GM12892 (cell line): ENCODE measurements at places on chromosomes 13 and 19.

GRCh38 chr13:35293579-35294226, 182.8 kb downstream of the MAB21L1 start:
- DNase-seq = no peak

- DNase-seq = no peak
Observed at GRCh38 chr13:77429320-77430142, 102.6 kb upstream of the MYCBP2 start.

DNA sequence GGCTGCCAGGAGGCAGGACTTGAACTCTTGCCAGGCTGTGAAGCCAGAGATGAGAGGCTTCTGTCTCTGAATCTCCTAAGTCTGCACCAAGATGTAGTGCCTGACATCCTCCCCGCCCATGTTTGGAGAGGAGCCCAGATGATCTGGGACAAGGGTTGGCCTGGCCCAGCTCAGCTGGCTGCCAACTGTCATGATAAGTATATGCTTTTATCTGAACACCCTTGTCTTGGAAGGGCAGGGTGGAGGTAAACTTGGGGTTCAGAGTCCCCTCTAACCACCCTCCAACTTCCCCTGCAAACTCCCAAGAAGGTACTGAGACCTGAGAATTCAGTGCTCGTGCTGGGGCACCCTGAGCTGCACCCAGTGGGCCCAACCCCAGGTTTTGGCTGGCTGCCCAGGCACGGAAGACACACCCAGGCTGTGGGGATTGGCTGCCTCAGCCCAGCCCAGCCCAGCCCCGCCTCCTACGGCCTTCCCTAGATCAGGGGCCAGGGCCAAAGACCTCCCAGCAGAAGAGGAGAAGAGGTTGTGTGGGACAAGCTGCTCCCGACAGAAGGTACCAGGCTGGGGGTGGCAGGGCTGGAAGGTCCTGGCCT, at the start of gene CYP4F12:
Gene CYP4F12, plus strand, starts transcription at position 508 of the 596 bp plus-strand sequence. CDS start 443 bp downstream, outside the sequence.
- DNase-seq = no peak

DNA sequence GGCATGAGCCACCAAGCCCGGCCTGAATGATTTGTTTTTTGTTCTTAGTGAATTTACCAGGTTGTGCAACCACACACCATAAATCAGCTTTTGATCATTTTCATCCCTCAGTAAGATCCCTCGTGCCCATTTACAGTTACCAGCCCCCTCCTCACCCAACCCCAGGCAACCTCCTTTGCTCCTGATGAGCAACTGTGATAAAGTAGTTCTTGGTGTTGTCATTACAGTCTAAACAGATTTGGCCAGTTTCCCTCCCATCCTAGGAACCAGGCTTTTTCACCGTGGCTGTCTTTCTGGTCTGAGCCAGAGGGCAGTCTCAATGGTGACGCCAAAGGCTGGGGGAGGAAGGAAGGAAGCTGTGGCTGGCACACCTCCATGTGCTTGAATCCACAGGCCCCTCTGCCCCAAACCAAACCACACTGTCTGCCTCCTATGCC, 61.2 kb upstream of the WDFY2 start:
- no peak for DNase-seq

- no peak for DNase-seq
Observed at GRCh38 chr13:91123456-91124127, 223.9 kb upstream of the MIR17HG start.

- no peak for DNase-seq
Observed at GRCh38 chr13:94247890-94248289, 231.6 kb downstream of the DCT start.

DNA sequence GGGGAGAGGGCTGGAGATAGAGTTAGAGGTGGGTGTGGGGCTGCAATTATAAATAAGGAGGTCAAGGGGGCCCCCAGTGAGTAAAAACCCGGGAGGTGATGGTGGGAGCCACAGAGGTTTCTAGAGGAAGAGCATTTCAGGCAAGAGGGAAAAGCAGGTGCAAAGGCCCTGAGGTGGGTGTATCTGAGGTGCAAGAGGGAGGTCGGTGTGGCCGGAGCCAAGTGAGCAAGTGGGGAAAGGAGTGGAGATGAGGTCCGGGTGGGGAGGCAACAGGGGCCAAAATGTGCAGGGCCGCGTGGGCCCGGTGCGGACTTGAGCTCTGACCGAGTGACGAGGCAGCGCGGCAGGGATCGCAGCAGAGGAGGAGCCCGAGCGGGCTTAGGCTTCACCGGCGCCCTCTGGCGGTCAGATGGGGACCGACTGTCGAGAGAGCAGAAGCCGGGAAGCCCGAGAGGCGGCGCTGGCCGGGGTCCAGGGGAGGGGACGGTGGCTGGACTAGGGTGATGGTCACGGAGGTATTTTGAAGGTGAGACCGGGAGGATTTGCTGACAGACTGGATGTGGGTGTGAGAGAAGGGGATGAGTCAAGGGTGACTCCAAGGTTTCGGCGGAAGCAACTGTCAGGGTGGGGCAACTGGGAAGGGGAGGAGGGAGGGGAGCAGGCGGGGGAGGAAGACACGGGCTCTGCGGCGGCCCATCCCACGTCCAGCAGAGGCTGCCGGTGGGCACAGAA, 17.7 kb upstream of the SPACA4 start:
- DNase-seq = peak; percentile 93

DNA sequence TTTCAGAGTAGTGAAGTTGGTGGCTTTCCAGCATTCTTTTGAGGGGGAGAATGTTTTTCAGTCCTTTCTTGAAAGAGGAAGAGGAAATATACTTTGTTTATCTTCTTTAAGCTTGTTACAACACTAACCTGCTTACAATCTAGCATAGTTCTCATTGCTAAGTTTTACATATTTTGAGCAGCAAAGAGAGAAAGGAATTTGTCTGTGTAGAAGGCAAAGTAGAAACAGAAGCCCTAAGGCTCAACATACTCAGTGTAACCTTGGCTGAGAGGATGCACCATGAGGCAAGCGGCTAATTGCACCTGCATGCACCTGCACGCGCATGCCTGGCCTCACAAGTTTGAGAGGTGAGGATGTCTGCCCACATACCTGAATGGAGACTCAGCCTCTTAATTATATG, 2.2 kb downstream of the FRY start:
- no peak for DNase-seq

DNA sequence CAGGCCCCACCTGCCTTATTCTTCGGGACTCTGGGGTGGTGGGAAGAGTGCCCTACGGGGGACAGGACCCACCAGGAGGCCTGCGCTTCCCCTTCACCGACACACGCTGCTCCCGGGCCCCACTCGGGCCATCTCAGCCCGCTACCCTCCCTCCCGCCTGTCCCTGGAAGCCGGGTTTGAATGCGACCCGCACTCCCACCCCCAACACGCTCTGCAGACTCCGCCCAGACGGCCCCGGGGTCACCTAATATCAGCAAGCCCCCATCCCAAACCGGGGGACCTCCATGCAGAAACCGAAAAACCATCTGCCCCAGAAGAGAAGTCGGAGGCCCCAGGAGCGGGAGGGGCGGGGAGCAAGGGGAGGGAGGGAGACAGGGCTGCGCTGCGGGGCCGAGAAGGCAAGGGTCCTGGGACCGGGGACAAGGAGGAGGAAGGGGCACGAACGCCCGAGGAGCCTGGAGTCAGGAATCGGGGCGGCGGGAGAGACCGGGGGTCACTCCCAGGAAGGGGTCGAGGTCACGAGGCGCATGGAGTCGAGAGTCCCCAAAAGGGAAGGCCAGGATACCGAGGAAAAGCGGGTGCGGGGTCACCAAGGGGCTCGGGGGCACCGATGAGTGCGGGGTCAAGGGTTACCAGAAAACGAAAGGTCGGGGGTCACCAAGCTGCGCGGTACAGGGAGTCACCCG, 766 bp downstream of the SBNO2 start:
- peak; percentile 50 for DNase-seq

DNA sequence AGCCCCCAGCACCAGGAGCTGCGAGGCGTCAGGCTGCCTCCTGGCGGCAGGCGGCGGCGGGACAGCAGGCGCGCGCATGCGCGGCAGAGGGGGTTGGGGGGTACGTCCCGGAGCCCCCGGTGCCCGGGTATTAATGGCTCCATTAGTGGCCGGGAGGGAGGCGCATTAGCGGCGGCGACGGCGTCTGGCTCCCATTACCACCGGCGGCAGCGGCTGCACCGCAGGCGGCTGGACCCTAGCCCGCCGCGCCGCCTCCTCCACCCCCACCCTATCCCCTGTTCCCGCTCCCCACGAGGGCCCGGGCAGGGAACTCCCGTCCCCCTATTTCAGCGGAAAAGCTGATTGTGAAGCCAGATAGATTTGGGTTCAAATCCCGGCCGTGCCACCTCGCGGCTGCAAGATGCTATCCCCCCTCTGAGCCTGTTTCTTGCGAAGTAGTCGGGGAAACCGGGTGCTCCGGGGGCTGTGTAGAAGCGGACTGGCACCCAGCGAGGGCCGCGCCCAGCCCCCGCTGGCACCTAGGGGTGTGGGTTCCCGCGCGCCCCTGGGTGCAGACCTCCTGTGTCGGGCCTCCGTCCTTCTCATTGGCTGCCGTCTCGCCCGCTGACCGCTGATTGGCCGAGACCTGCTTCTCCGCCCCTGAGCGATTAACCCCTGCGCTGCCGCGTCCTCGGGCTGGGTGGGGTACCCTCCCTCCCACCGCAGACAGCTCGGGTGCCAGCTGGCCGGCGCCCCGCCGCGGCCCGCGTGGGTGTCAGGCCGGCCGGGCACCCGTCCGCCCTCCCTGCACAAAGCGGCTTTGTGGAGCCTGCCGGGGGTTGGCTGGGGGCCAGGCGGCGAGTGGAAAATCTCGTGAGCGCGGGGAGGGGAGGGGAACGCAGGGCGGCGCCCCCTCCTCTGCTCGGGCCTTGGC, 11.1 kb downstream of the CIC start:
- peak; percentile 99 for DNase-seq

GRCh38 chr13:109024611-109025010, 395.2 kb downstream of the MYO16 start:
- no peak for DNase-seq

- DNase-seq = no peak
Observed at GRCh38 chr13:59743195-59743594, 420.5 kb downstream of the DIAPH3 start.

DNA sequence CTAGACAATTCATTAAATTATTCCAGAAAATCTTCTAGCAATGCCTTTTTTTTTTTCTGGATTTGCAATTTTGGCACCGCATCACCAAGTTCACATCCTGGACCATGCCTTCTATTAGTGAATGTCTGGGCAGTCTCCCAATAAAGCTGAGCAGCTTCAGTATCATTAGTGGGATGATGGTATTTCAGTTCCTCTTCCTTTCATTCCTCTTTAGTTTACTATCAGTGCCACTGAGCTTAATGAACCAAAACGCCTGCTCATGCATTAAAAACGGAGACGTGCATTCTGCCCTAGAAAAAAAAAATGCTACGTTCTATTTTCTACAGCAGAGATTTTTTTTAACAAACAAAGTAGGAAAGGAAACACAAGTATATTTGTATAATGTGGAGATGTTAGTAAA, 343.0 kb downstream of the PCDH9 start:
- DNase-seq = no peak

DNA sequence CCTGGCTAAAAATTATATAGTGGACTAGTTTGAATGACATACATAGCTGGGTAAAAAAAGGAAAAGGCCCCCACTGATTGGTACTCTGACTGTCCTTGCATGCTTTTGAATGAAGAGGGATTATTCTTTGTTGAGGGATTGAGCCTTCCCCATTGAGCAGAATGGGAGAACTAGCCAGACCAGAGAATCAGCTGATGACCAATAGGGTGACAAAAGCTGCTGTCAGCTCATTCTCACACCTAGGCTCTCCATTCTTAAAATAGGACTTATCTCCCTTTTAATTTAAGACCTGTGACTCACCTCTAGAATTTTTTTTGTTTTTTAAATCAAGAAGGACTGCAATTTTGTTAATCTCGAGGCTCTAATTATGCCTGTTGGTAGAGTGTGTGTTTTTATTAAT, 79.3 kb downstream of the CRYL1 start:
- no peak for DNase-seq

DNA sequence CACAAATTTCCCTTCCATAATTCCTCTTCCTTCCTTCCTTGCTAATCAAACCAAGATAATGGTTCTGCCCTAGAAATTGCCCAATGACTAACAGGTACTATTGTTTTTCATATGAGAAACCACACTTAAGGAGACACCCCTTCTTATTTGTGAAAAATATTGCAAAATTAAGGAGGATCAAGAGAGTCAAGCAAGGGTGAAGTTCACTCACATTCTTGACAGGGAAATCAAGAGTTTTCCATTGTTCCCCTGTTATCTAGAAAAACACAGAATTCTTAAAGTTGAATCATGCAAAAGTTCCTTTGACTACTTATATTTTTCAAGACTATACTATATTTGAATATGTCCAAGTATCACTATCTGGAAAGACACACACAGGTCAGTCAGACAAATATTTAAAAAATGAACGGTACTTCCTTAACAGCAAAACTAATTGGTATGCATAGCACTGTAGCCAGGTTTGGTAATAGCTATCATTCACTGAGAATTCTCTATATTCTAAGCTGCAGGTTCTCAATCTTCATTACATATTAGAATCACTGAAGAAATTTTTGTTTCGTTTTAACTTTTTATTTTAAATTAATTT, 897.2 kb downstream of the DIAPH3 start:
- no peak for DNase-seq

DNA sequence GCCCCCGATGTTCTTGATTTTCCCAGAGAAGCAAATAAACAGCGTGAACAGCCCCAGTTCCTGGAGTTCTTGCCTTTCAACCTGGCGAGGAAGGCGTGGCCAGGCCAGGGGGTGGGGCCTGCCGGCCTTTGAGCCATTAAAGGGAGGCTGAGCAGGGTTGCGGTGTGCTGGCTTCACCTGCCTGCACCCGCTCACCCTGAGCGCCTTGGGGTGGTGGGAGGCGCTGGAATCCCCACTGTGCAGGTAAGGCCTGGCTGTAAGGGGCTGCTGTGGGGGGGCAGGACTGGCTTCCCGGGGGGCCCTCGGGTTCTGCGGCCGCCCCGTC, 2.7 kb upstream of the MISP start:
- DNase-seq = no peak

DNA sequence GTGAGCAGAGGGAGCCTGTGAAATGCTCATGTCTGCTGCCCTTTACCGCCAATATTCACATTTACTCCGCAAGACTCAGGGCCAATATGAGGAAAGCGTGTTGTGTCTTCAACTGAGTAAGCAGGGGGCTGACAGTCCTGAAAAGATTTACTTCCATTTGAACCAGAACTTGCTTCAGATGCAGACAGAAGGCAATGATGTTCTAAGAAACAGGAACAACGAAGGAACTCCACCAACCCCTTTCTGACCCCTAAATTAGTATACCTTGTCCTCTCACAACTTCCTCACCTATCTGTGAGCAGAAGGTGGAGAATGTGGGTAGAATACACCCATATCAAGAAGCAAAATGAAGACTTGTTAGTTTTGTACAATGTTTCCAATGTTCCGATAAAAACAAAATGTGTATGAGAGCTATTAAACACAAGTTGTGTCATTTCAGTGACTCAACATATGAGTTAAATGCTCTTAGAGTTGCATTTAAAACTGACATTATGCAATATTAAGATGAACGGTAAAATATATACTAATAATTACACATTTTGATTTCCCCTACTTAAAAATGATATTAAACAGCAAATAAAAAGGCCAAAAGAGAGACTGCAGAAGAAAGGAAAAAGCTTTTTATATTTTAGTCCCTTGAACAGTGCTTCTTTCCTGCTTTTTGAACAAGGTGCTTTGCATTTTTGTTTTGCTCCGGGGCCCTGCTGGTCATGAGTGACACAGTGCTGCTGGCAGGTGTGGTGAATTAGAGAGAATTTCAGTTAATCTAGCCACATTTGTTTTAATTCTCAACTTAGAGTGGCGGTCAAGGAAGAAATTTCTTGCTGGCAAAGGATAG, 16.0 kb downstream of the TMEM272 start:
- no peak for DNase-seq
